Mesendoderm (in vitro differentiated cells): ENCODE measurements at places on chromosomes 2 and 18.

DNA sequence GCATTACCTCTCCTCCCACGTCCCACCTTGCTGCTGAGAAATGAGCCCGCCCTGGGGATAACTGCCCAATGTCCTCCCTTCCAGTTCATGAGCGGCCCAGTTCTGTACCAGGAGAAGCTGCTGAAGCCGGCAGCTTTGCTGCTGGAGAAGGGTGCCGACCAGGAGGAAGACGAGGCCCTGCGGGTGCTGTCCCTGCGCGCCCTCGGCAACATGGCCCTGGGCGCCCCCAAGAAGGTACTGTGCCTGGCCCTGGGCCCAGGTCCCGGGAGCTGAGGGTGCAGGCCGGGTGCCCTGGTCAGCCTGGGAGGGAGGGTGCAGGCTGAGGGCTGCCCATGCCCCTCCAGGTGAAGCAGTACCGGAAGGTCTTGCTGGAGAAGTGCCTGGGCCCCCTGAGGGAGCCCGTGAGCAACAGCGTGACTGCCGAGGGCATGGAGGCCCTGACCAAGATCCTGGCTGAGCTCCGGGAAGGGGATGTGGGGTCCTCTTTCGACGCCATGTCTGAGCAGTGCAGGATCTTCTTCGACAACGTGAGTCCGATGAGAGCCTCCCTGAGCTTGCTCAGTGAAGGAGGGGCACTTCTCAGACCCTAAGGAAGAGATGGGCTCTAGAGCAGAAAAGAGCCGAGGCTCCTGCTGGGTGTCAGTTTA lies 25.7 kb downstream of the HJURP start:
- DNase-seq: no peak

DNA sequence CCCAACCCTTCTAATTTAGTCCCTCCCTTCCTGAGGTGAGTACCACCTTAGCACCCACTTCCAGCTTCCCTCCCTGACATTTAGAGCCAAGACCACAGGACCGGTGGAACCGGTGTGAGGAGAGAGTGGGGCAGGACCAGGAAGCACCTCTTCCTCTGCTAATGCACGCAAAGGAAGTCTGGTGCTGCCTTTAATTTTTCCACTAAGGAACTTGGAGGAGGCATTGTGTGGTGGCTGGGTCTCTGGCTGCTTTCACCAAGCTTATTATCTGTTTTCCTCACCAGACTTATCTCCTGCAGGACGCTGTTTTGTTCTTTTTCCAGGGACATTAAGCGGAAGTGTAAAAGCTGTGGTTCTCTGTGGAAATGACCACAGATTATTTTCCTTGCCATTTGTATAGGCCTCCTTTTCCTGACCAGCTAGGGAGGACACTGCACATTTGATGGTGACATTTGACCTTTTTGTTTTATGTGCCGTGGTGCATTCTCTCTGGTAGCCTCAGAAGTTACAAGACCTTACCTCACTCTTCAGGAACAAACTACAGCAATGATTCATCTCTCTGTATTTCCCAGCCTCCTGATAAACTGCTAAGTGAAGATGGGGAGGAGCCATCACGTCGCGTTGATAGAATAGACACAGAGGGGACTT lies 39.8 kb upstream of the SPTBN1 start:
- no peak for DNase-seq

GRCh38 chr2:47534179-47534919 lies 131.4 kb downstream of the MSH2 start:
- DNase-seq: peak; percentile 71

DNA sequence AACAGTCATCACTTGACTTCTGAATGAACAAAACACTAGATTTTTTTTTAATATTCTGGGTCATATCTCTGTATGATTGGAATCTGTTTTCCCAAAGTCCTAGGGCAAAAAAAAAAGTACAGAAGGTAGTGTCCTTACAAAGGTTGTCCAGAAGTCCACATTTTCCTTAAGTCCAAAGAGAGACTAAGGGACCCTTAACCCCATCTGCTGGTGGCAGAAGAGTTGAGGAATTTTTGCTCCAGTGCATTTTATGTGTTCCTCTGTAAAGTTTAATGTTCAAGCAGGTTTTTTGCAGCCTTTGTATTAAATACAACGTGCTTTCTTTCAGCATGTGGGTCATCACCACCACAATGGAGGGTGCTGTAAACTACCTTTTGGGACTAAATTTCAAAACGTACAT lies 215.9 kb downstream of the SP3 start:
- no peak for DNase-seq

DNA sequence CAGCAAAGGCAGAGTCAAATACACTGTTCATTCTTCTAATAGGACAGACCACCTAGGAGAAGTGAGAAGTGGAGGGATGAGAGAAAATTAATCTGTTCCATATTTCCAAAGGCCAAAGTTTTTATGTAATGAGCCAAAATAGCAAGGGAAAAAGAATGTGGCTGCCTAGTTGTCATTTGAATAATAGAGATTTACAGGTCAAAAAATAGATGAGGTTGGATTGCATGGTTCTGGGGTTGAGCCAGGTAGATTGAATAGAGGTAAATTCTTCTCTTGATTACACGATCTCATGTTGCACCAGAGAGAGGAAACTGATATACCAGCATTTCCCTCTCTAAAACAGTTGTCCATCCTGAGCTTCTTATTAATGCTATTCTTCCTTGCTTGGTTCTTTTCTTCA lies 325.8 kb downstream of the CCDC178 start:
- DNase-seq: no peak
